ENCODE measurements at places on chromosomes 1 and 21. TPM values are rescaled to one million over a fixed set of nuclear protein-coding genes. Genes with fewer than 3 reads are reported as not detected.
A peak's percentile ranks its signal among the peaks of the same experiment; 100 is the strongest.

GRCh38 chr21:27424601-27425000 is 457.7 kb upstream of the ADAMTS5 start:
- peak; percentile 7 for DNase-seq

DNA sequence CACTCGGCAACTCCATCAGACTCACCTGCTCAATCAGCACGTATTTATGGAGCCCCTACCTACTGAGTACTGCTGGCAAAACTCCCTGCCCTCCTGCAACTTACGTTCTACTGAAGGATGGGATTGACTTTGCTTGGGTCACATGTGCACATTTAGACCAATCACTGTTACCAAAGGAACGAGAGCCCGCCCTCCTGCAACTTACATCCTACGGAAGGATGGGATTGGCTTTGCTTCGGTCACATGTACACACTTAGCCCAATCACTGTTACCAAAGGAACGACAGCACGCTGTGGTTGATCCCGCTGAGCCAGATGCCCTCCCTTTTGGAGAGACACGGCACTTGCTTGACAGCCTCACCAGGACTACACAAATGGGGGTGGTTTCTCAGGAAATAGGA is 46.0 kb downstream of the UBIAD1 start:
- DNase-seq: no peak

- DNase-seq: peak; percentile 46
Observed at GRCh38 chr1:113904293-113904673, 316 bp downstream of the AP4B1 start.

- no peak for DNase-seq
Observed at GRCh38 chr1:59703226-59703917, 111.4 kb upstream of the HOOK1 start.

DNA sequence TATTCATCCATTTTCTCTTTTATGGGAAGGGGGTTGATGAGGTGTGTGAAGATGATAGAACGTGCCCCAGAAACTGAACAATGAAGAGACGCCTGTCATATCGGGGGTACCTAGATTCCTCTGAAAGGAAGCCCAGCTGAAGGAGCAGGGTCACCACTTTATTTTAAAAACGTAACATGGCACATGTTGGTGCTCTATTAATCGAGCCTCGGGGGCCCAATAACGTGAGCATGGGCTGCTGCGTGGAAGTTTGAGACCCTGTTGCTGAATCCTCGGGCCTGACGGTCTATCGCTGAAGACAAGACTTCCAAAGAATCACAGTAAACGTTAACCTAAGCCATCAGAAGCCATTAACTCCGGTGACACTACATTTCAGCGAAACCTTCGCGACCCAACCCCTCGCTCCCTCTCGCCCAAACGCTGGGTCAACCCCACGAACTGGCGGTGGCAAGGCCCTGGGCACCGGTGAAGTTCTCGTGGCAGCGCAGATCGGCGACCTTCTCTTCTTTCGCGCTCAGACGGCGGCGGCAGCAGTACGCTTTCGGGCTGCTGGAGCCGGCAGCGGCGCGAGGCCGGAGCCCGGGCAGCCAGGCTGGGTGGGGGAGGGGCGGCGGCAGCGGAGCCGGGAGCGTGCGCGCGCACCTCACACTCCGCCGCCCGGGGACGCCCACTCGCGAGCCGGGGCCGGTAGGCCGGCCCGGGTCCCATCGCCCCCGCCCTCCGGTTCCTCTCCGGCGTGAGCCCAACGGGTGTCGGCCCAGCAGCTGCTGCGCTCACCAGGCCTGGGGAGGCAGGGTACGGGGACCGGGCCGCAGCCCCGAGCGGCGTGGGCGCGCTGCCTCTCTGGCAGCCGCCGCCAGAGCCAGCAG is 838 bp upstream of the MAN1A2 start:
- peak; percentile 86 for DNase-seq

GRCh38 chr1:73627723-73628122 is 570.3 kb downstream of the LRRIQ3 start:
- no peak for DNase-seq

The CD247 gene
- total RNA-seq: not detected

The CFAP74 gene
- total RNA-seq: not detected

- peak; percentile 21 for DNase-seq
Observed at GRCh38 chr21:45306832-45307571, 19.3 kb upstream of the POFUT2 start.

The RHD gene
- total RNA-seq: not detected

The CFHR5 gene
- not detected for total RNA-seq

DNA sequence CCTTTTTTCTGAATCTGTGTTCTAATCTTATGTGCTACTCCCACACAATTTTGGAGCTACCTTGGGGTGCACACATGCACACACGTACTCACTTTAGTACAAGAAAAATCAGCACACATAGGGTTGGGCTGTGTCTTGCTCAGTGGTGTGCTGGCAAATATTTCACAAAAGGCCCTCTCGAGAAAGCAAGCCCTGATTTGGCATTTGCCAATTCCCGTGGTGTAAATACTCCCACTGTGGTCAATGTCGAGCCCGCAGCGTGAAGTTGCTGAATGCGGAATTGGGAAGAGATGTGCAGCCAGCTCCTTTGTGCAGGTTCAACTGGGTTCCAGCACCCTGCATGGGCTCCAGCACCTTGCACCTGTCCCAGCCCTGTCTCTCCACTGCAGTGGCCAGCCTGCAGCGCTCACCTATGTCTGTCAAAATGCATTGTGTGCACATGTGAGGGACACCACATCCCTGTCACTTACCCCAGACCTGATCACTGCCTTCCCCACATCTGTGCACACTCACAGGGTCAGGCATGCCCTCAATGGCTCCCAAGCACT is 78.4 kb upstream of the WNT4 start:
- DNase-seq: no peak

The SERPINC1 gene
- 0.98 TPM for total RNA-seq

The CELF3 gene
- 1.1 TPM for total RNA-seq

The NPR1 gene
- 1.4 TPM for total RNA-seq

The MYOG gene
- not detected for total RNA-seq

DNA sequence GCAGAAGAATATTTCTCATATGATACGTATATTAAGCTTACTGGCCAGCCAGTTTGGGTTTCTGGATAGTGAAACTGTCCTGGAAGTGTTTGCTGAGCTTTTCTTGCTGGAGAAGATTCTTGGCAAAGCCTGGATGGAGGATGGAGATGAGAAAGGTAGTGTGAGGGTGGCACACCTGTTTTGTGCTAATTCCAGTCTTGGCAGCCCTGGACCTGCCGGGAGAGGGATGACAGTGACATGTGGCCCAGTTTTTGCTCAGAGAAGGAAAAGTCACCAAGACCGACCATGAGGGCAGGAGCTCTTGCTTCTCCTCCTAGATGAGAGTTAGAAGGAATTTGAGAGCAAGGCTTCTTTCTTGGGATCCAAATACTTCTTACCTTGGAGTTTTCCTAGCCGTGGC is 34.1 kb downstream of the DOP1B start:
- DNase-seq: no peak

GRCh38 chr1:163922743-163923201 is 601.0 kb downstream of the NUF2 start:
- DNase-seq: no peak

DNA sequence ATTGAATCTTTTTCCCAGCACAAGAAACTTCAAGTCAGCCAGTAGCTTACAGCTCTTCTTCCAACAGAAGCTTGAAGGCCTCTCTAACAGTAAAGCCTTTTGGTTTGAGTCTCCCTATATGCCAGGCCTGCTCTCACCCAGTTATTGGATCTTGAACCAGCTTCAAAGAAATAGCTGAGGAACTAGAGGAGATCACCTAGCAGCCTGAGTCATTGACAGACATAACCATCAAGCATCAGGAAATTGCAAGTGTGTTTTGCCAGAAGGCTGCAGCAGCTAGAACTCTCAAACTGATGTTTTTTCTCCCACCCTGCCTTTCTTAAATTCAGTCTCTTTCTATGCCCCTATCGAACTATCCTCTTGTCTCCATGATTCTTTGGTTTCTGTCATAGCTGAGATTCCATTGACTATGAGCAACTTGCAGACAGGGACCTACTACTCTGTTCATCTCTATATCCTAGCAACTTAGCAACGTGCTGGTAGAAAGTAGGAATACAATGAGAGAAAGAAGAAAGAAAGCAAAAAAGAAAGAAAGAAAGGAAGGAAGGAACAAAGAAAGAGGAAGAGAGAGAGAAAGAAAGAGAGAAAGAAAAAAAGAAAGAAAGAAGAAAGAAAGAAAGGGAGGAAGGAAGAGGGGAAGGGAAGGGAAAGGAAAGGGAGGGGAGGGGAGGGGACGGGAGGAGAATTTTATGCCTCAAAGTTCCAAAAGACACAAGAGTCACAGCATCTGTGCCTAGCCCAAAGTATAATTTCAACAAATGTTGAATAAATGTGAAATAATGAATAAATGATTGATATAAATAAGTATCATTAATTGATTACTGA is 60.0 kb upstream of the FGGY start:
- DNase-seq: no peak

- DNase-seq: peak; percentile 47
Observed at GRCh38 chr1:22592919-22593790, 29.9 kb downstream of the EPHA8 start.

The GPR25 gene
- total RNA-seq: not detected

- no peak for DNase-seq
Observed at GRCh38 chr1:113980110-113980509, 836 bp downstream of the OLFML3 start.

- no peak for DNase-seq
Observed at GRCh38 chr1:162997499-162998285, 71.5 kb upstream of the RGS4 start.

- peak; percentile 35 for DNase-seq
Observed at GRCh38 chr1:22184892-22185612, 42.2 kb upstream of the WNT4 start.

The FAM163A gene
- not detected for total RNA-seq

The KLHDC9 gene
- total RNA-seq: 2.2 TPM

DNA sequence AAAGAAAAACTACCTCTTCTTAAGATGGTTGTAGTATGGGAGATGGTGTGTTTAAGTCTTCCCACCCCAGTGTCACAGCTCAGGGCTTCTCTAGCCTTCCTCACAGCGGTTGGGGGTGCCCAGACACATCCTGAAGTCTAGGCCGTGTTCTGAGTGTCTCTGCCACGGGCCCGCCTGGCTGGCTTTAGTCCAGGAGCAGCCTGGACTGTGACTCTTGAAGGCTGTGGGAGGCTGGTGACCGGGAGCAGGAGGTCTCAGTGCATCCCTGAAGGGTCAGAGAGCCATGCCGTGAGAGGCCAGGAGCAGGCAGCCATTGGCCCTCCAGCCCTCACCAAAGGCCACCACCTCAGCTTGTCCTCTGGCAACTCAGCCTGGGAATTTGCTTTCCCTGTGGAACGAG is 4.5 kb downstream of the EPHX1 start:
- DNase-seq: no peak

DNA sequence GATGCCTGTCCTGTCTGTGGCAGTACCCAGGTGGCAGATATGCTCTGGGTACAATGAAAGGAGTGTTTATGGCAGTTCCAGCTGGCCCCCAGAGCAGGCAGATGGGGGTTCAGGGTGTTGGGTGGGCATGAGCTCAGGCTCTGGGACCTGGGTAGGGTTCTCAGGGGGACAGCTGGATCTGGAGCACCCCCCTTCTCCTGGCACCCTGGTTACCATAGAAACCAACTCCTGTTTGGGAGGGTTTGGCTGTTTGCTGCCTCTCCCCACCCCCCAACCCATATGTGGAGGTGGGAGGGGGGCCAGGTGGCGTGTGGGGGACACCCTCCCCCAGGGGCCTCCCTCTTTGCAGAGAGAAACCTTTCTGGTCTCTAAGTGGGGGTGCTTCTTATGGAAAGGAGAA is 7.1 kb downstream of the FOXO6 start:
- no peak for DNase-seq

DNA sequence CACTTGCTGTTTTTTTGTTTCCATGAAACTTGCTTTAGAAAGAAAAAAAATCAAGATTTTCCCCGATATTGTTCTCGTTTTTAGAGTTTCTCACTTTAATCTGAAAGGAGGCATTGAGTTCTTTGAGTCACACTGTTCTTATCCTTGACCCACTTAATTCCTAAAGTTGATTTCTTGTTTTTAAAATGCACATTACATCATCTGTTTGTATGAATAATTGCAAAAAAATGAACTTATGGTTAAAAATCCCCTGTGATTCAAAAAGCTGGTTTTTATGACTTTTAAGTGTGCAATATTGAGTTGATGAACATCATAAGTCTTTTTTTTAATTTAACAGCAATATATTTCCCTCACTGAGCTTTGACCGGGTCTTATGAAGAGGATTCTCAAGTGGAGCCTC is 131.6 kb downstream of the SNX7 start:
- no peak for DNase-seq

DNA sequence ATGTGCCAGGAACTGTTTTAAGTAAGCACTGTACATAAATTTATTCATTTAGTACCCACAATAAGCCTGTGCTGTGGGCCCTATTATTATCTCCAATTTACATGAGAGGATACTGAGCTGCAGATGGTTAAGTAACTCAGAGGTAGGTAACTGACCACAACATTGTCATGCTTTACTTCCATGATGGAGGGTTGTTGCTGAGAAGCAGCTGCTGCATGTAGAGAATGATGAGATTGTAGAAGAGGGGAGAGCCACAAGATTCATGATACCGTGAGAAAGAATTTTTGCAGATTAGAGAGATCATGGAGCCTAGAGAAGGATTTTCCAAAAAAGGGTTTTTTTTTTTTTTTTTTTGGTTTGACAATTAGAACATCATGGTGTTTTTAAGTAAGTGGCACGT is 313.1 kb downstream of the PTBP2 start:
- no peak for DNase-seq

- DNase-seq: no peak
Observed at GRCh38 chr1:204773246-204773645, 87.7 kb upstream of the LRRN2 start.

- DNase-seq: no peak
Observed at GRCh38 chr1:228065543-228066347, 16.8 kb upstream of the ARF1 start.

DNA sequence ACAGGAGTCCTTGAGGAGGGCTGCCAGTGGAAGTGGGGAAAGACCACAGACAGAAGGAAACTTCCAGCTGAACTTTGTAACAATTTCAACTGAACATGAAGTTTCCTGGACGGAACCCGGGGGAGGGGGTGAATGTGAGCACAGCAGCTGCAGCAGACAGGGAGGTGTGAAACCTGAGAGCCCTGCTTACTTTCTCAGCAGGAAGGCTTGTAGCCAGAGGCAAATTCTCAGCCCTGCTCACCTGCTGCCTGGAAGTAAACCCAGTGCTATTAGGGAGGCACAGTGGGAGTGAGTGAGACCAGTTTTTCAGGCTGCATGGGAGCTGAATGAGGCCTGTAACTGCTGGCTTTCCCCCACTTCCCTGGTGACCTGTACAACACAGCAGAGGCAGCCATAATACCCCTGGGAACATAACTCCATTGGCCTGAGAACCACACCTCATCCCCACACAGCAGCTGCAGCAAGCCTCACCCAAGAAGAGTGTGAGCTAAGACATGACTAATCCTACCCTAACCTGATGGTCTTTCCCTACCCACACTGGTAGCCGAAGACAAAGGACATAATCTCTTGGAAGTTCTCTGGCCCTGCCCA is 9.6 kb upstream of the SPRR2F start:
- DNase-seq: peak; percentile 68

Data from Caco-2 (cell line).